Natural killer cell treated with Interleukin-12 subunit alpha and Interleukin-12 subunit beta and Interleukin-15 and Interleukin-18, amount 100 ng/mL, for 72 hours (primary cell): ENCODE measurements at places on chromosomes 3 and 15.

DNA sequence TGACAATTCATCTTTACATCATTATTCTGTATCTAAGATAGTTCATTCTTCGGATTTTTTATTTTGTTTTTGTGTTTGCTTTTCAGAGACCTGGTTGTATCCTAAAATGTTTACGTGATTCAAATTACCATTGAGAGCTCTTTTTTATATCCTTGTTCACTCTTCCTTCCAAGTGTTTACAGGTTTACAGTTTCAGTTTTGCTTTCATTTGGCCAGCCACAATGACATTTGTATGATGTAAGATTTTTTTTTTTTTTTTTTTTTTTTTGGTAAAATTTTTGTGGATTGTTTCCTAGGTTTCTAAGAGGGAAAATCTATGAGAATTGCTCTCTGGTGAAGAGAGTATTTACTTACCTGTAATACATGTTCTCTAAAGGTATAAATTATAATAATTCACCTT lies 55.0 kb downstream of the SETD5 start:
- H3K4me3 ChIP-seq, result peak overlapping the region; percentile 71
- H3K27ac ChIP-seq, result peak overlapping the region; percentile 97
- no peaks in the 10 kb centered on the region for H3K27me3 ChIP-seq
- H3K4me1 ChIP-seq, result peaks cover 13% of the 10 kb centered on the region
- no peak for DNase-seq

DNA sequence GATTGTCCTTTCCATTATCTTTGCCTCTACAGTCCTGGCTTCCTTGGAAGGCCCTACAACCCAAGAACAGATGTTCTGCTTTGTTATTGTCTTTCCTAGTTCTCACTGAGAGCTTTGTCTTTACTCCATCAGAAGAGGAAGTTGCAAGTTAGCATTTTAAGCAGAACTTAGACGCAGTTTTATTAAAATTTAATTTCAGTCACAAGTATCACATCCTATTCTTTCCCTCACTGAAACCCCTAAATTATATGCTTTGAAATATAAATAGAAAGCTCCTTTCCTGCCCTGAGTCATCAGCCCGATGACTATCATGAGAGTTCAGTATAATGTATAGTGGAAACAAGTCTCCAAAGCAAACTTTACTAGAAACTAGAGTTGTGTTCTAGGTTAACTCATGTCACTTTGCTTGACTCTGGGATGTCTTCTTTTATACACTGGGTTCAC lies 291.2 kb upstream of the RBMS3 start:
- no peak overlapping the region for H3K27ac ChIP-seq
- no peak for DNase-seq
- no peaks in the 10 kb centered on the region for H3K36me3 ChIP-seq
- H3K4me3 ChIP-seq, result no peak overlapping the region
- no peaks in the 10 kb centered on the region for H3K4me1 ChIP-seq

- H3K27ac ChIP-seq, result no peak overlapping the region
- H3K36me3 ChIP-seq, result no peaks in the 10 kb centered on the region
These were observed 137.7 kb upstream of the RASGRP1 start for GRCh38 chr15:38702178-38702912.

DNA sequence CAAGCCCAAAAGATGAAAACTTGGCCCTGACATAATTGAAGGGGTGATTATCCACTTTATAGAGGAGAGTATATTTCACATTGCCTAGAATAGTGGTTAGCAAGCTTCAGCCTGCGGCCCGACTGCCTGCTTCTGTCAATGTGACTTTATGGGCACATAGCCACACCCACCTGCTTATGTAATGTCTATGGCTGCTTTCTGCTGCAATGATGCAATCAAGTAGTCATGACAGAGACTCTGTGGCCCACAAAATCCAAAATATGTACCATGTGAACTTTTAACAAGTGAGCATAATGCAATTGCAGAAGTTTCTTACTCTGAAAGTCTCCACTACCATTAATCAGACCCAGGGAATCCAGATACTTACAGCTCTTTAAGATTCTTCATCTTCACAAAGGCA lies 103.1 kb downstream of the LRIG1 start:
- no peak overlapping the region for H3K27ac ChIP-seq
- H3K4me3 ChIP-seq, result no peak overlapping the region
- peaks cover 29% of the 10 kb centered on the region for H3K4me1 ChIP-seq
- no peaks in the 10 kb centered on the region for H3K36me3 ChIP-seq
- no peaks in the 10 kb centered on the region for H3K27me3 ChIP-seq
- DNase-seq, result no peak

- no peak overlapping the region for H3K4me3 ChIP-seq
- no peak overlapping the region for H3K27ac ChIP-seq
- H3K4me1 ChIP-seq, result no peaks in the 10 kb centered on the region
These were observed 100.6 kb upstream of the CTDSPL start for GRCh38 chr3:37761043-37761442.

GRCh38 chr15:91517491-91518200 lies 335.9 kb upstream of the SLCO3A1 start:
- no peak overlapping the region for H3K4me3 ChIP-seq
- H3K36me3 ChIP-seq, result no peaks in the 10 kb centered on the region
- H3K27me3 ChIP-seq, result peaks cover 11% of the 10 kb centered on the region
- DNase-seq, result no peak
- no peak overlapping the region for H3K27ac ChIP-seq

DNA sequence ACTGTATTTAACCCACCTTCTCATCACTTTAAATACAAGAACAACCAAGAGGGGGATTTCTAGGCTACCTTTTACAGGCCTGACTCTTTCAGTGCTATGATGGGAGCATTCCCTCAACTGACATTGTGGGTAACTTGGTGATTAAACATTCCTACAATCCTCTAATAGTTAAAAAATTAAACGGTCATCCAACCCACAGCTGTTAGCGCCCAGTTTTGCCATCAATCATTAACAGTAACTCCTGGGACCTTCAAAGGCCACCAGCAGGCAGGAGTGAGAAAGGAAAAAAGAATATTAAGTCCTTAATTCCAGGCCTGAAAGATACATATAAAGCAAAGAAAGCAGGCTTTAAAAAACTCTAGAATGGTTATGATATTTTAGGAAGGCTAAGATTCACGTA lies 512.1 kb downstream of the MAGI1 start:
- DNase-seq, result no peak
- no peaks in the 10 kb centered on the region for H3K27me3 ChIP-seq

DNA sequence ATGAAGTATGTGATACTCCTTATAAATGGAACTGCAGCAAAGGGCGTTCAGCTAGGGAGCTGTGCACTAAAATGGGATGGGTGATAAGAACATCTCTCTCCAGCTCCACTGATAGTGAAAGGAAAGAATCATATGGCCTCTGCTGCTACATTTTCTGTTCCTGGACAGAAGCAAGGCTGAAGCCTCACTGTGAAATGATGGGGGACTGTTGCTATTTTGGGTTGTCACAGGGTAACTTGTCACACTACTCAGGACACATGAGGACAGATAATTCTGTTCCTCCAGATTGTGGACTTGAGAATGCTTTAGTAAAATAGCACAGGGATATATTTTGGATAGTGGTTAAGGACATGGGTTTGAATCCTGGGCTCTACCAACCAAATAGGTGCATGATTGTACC lies 423.6 kb downstream of the FHIT start:
- H3K36me3 ChIP-seq, result no peaks in the 10 kb centered on the region
- no peaks in the 10 kb centered on the region for H3K4me1 ChIP-seq
- H3K4me3 ChIP-seq, result no peak overlapping the region
- no peak overlapping the region for H3K27ac ChIP-seq
- H3K27me3 ChIP-seq, result no peaks in the 10 kb centered on the region

GRCh38 chr3:196219970-196220311 lies 3.6 kb downstream of the SLC51A start:
- no peak for DNase-seq
- H3K27ac ChIP-seq, result peak overlapping the region; percentile 85
- peak overlapping the region; percentile 85 for H3K4me3 ChIP-seq
- peaks cover 13% of the 10 kb centered on the region for H3K4me1 ChIP-seq
- H3K27me3 ChIP-seq, result no peaks in the 10 kb centered on the region
- H3K36me3 ChIP-seq, result no peaks in the 10 kb centered on the region

DNA sequence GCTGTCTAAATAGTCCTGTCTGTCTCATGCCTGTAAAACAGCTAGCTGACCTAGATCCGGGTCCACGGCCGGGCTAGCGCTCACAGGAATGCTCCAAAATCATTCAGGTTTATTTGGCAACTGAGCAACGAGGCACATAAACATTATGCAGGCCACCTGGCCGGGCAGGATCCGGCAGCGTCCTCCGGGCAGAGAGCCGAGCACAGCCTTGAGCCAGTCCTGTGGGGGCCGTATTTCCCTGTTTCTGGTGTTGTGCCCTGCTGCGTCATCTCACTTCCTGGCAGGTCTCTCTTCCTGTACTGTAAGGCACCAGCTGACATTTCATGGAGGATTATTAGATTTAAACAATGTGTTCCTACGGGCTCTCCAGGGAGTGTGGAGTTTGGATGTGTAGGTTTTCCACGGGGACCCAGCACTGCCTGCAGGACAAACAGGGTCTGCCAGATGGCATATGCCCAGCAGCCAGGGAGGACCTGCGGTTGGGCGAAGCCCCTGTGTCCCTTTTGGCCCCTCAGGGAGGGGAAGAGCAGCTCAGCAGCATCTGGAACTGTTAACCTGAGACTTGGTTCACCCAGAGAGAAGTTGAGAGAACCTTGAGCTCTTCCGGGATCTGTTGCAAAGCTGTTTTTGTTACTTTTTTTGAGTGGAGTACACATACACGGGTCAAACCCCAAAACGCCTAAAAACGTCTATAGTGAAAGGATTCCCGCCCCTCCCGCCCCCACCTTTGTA lies 16.6 kb upstream of the LRRK1 start:
- peaks cover 15% of the 10 kb centered on the region for H3K27me3 ChIP-seq
- H3K27ac ChIP-seq, result no peak overlapping the region
- no peaks in the 10 kb centered on the region for H3K36me3 ChIP-seq
- no peak for DNase-seq

- peaks cover 11% of the 10 kb centered on the region for H3K36me3 ChIP-seq
- H3K4me1 ChIP-seq, result no peaks in the 10 kb centered on the region
- H3K27ac ChIP-seq, result no peak overlapping the region
- no peak overlapping the region for H3K4me3 ChIP-seq
These were observed 13.3 kb upstream of the CFAP44 start for GRCh38 chr3:113454630-113455029.

DNA sequence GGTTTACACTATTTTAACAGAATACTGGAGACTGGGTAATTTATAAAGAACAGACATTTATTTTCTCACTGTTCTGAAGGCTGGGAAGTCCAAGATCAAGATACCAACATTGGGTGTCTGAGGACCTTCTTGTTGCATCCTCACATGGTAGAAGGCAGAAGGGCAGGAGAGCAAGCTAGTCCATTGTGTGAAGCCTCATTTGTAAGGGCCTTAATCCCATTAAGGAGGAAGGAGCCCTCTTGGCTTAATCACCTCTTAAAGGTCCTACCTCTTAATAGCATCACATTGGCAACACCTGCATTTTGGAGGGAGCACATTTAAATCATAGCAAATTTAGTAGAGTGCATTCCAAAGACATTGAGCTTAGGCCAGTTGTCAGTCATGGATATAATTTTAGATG lies 26.2 kb downstream of the UBE2Q2 start:
- H3K36me3 ChIP-seq, result peaks cover 13% of the 10 kb centered on the region
- no peak overlapping the region for H3K4me3 ChIP-seq
- no peak for DNase-seq
- peaks cover 51% of the 10 kb centered on the region for H3K4me1 ChIP-seq

GRCh38 chr15:101088788-101089578 lies 162.9 kb downstream of the CHSY1 start:
- peak overlapping the region; percentile 8 for H3K4me3 ChIP-seq
- no peaks in the 10 kb centered on the region for H3K4me1 ChIP-seq
- peak; percentile 71 for DNase-seq
- H3K36me3 ChIP-seq, result no peaks in the 10 kb centered on the region
- H3K27ac ChIP-seq, result no peak overlapping the region
- no peaks in the 10 kb centered on the region for H3K27me3 ChIP-seq

DNA sequence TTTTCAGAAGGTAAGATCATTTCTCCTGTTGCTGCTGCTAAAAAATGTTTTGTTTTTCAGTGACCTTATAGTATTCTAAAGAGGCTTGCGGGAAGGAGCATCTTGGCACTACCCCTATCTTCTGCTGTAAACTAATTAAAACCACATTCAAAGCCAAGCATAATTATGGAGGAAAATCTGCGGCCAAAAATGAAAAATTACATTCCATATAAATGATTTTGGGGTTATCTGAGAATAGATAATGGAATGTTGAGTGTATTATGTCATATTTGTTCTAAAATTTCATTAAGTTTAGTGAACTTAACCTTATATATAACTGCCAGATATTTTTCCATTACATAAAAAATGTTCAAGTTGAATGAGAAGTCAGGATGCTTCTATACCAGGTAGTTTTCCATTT lies 170.4 kb upstream of the TMC3 start:
- no peak for DNase-seq
- H3K36me3 ChIP-seq, result no peaks in the 10 kb centered on the region
- no peaks in the 10 kb centered on the region for H3K4me1 ChIP-seq
- no peak overlapping the region for H3K27ac ChIP-seq

- no peaks in the 10 kb centered on the region for H3K36me3 ChIP-seq
- no peak overlapping the region for H3K27ac ChIP-seq
- DNase-seq, result no peak
- H3K4me1 ChIP-seq, result peaks cover 38% of the 10 kb centered on the region
These were observed 27.2 kb upstream of the SLC6A6 start for GRCh38 chr3:14375192-14375591.

DNA sequence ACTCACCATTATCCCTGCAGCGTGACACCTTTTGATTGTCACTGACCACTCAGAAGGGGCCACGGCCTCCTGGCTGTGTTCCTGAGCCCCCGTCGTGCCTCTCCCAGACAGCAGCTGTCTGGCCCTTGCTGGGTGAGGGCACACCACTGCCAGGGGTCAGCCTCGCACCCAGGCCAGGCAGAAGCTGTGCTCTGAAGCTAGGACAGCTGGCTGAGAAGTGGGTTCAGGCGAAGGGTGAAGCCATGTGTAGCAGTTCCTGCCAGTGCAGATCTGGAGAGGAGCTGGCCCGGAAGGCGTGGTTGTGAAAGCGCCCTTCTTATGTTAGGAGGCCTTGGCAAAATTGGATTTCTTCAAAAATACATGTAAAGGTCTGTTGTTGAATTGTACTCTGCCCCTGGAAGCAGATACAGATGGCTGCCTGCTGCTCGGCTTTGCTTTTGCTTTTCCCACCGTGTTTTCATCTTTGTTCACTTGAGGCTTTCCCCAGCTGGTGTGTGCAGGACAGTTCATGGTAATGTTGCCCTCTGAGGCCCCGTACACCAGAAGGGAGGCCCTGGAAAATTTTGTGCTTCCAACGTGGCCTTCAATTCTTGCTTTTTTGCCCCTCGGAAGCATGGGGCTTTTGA lies 49.1 kb downstream of the KLHL25 start:
- H3K27ac ChIP-seq, result no peak overlapping the region
- peaks cover 4% of the 10 kb centered on the region for H3K4me1 ChIP-seq
- H3K36me3 ChIP-seq, result peaks cover 5% of the 10 kb centered on the region
- DNase-seq, result no peak

GRCh38 chr3:186362988-186363387 lies 954 bp upstream of the DGKG start:
- no peak for DNase-seq
- H3K4me1 ChIP-seq, result no peaks in the 10 kb centered on the region
- peaks cover 56% of the 10 kb centered on the region for H3K27me3 ChIP-seq
